ENCODE measurements at places on chromosomes 1 and 21.

- no peak for DNase-seq
These were observed 38.2 kb downstream of the CTNNBIP1 start for GRCh38 chr1:9871707-9872425.

- no peak for DNase-seq
These were observed 55.9 kb upstream of the SEC16B start for GRCh38 chr1:178025613-178026356.

DNA sequence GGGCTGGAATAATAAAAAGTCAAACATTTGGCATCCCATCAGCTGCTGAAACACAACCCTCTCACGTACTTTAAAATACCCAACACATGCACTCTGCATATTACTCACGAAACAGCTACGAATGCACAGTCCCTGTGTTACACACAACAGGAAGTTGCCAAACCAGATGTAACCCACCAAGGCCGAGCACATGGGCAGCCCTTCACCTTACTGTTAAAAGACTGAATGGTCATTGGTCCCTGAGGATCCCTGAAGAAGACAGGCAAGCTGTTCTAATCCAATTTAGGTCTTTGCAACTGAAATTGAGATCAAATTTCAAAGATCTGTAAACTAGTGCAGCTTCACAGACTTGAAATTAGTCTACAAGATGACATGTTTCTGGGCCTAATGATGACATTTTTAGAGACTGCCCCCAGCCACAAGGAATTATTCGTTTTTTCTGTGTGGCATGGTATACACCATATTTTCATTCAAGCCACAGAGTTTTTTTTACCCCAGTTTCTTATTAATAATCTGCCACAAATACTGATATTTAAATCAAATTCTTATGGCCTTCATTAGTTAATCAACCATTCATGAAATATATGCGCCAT, 25.6 kb upstream of the IER5 start:
- DNase-seq, result no peak

- peak; percentile 40 for DNase-seq
These were observed 361 bp downstream of the DDAH1 start for GRCh38 chr1:85464497-85465098.

- no peak for DNase-seq
These were observed 15.8 kb downstream of the MYBPH start for GRCh38 chr1:203159844-203160243.

DNA sequence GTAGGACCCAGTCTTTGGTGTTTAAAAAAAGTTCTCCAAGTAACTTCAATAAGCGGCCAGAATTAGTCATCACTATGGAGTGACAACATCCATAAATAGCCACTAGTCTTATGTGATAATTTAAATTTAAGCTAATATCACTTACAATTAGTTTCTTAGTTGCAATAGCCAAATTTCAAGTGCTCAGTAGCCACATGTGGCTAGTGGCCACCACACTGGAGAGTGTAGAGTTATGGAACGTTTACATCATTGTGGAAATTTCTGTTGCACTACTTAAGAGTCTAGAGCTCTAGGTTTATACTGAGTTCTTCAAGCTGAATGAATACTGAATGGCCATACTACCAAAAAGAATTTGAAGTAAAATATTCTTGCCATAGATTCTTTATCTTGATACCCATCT, 121.1 kb downstream of the RUNX1 start:
- no peak for DNase-seq

GRCh38 chr1:55951291-55951690, 628.1 kb downstream of the PLPP3 start:
- no peak for DNase-seq

DNA sequence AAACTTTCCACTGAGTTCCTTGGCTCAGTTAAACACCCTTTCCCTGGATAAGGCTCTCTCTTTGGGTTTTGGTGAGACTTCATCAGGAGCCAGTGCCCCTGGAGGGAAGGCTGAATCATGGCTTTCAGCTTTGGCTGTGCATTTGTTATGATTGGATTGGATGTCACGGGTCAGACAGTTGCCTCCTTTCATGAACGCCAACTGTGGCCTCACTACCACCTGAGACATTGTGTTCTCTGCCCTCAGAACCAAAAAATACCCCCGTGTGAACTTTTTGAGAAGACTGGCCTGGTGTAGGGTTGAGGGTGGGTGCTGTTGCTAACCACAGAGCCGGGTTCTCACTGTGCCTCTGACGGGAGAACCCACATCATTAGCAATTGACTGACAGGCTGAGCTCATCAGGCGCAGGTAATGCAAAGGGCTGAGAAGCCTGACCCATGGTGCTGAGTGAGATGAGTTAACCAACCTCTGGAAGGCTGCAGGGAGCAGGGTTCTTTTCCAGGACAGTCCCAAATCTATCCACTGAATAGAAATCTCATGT, 65.6 kb downstream of the HHAT start:
- no peak for DNase-seq

DNA sequence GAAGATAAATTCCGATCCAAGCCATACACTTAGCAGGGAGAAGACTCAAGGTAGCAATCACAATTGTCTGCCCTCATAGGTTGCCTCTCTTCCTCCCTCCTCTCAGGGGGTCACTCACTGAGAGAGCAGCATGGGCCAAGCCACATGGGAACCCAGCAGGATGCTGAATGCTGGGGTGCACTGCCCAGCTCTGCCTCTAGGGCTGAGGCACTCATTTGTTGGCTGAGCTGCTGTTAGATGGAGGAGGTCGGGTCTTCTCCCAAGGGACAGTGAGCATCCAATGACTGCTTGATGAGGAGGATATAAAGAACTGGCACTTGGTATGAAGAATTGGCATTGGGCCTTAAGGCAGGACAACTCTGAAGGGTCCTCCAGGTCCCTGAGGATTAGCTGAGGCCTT, 418.8 kb downstream of the SIPA1L2 start:
- DNase-seq, result peak; percentile 2

- DNase-seq, result no peak
These were observed 13.2 kb downstream of the ADORA3 start for GRCh38 chr1:111490220-111490619.

- no peak for DNase-seq
These were observed 53.7 kb upstream of the DNAJC6 start for GRCh38 chr1:65255656-65256050.

GRCh38 chr1:94542088-94542870, 720 bp upstream of the F3 start:
- no peak for DNase-seq

GRCh38 chr1:34749992-34750391, 4.9 kb upstream of the GJB5 start:
- DNase-seq, result no peak

DNA sequence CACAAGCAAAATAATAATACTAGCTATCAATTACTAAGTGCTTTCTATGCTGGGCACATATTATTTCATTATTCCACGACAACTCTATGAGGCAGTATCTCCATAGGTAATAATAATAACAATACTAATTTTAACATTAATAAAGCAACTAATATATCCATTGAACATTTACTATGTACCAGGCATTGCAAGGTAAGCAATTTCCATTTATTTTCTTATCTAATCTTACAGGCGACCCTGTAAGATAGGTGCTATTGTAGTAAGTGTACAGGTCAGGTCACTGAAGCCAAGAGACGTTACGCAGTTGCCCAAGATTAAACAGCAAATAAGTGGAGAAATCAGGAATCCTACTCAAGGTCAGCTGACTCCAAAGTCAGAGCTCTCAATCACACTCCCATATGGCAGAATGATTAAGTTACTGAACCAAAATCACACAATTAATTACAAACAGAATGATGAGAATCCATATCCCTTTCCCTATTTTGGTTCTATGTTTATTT, 198.4 kb downstream of the SLC45A1 start:
- no peak for DNase-seq

- no peak for DNase-seq
These were observed 858 bp downstream of the BRINP3 start for GRCh38 chr1:190476806-190477205.
